ENCODE measurements at places on chromosomes 7 and 10.

DNA sequence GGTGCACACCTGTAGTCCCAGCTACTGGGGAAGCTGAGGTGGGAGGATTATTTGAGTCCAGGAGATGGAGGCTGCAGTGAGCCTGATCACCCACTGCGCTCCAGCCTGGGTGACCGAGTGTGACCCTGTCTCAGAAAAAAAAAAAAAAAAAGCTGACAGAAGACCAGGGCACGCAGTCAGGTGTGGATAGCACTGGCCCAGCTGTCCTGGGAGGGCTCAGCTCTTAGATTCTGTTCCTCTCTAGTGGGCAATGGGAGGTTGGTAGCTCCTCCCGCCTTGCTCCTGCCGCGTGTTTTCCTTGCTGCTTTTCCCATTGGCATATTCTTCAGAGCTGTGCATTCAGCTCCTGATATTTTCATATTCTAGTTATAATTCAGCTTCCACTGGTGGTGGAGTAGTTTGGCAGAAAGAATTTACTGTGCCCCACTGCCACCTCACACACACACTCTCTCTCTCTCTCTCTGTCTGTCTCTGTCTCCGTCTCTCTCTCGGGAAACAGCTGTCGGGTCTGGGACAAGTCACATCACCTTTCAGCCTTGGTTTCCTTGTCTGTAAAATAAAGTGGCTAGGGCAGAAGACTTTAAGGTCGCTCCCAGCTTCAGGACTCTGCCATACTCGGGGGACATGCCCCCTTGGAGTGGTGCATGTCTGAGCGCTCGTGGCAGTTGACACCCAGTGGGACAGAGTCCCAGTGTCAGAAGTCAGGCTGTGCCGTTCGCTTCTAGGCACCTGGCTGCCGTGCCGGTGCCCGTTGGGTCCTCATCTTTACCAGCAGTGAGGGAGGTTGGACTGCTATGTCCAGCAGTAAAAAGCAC lies 25.9 kb upstream of the ANKRD2 start:
- DNase-seq: no peak

DNA sequence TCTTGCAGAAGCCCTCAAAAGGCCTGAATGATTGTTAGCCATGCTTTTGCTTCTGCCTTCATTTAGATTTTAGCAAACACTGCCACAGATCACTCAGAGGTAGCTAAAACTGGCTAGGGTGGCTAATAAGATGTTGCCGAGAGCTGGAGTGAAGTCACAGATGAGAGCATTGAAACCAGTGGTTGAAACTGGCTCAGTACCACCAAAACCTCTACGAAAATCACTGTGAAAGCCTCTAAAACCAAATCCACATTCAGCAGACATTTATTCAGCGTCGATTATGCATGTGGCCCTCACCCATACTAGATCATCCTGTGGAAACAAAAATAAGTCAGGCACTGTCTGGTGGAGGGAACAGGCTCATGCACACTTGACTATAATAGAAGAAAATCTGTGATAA lies 50.8 kb downstream of the PIK3CG start:
- DNase-seq: no peak

GRCh38 chr7:66150471-66150870 lies 35.8 kb downstream of the CRCP start:
- no peak for DNase-seq

DNA sequence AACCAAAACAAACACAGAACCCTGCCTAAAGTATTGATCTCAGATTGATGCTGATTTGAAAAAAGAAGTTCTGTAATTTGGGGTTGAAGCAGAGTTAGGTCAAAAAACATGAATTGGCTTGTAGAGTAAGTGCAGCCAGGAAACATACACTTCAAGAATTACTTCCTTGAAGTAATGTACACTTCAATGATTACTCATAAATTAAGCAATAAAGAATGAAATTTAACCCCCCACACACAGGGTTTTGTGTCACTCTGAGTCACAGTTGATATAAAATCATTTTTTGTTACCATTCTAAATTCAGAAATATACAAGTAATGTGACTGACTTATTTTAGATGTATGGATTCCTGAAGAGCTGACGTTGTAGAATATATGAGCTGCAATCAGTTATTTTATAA lies 622.2 kb downstream of the POM121L12 start:
- DNase-seq: no peak

DNA sequence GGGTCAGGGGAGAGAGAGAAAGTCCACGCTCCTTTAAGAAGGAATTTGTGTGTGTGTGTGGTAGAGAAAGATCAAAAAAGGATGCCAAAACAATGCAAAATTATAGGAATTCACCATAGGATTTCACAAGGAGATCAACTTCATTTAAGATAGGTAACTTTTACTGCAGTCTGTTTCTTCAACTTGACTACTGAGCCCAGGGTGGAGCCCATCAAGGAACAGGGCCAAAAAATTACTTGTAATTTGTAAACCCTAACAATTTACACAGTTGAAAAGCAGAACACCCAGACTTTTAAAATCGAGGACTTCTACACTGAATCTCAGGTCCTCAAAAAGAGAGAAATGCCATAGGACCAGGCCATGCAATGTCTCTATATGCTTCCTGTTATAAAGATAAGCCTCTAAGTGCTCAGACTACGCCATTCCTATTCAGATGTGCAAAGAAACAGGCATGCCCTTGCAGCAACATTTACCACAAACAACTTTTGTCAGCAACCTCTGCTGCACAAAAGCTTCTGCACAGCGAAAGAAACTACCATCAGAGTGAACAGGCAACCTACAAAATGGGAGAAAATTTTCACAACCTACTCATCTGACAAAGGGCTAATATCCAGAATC lies 10.6 kb upstream of the GIMAP4 start:
- no peak for DNase-seq

GRCh38 chr7:27113991-27114769 lies 11.7 kb upstream of the HOXA2 start:
- DNase-seq: no peak

GRCh38 chr7:10122551-10123100 lies 851.0 kb upstream of the PHF14 start:
- no peak for DNase-seq

GRCh38 chr10:72158176-72158575 lies 57.6 kb upstream of the ANAPC16 start:
- DNase-seq: no peak

- no peak for DNase-seq
Measured at GRCh38 chr7:106979551-106980357, 64.8 kb upstream of the PRKAR2B start.

GRCh38 chr10:128086003-128086863 lies 40.0 kb downstream of the MKI67 start:
- no peak for DNase-seq

DNA sequence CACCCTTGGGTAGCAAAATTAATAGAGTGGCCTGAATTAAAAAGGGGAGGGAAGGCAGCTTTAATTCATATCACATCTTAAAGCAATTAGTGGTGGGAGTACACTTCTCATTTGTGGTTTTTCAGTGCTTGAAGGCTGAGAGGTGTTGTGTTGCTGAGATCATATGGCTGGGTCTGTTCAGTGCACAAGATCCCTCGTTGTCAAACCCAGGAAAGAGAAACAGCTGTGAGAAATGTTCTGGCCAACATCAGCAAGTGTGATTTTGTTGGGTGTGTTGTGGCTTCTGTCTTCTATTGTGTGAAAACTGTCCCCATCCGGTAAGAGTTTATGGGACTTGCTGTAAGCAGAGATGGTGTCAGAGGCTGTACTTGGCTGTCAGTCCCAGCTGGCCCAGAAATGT lies 197.9 kb upstream of the BMPER start:
- DNase-seq: no peak

- DNase-seq: no peak
Measured at GRCh38 chr7:95405208-95405607, 9.0 kb upstream of the PON3 start.

GRCh38 chr10:22570234-22570633 lies 144.1 kb downstream of the PIP4K2A start:
- DNase-seq: no peak

GRCh38 chr10:54060572-54060971 lies 740.5 kb downstream of the PCDH15 start:
- no peak for DNase-seq

GRCh38 chr10:8301831-8302230 lies 247.3 kb downstream of the GATA3 start:
- no peak for DNase-seq

GRCh38 chr7:120916121-120916520 lies 34.5 kb upstream of the ING3 start:
- DNase-seq: no peak

DNA sequence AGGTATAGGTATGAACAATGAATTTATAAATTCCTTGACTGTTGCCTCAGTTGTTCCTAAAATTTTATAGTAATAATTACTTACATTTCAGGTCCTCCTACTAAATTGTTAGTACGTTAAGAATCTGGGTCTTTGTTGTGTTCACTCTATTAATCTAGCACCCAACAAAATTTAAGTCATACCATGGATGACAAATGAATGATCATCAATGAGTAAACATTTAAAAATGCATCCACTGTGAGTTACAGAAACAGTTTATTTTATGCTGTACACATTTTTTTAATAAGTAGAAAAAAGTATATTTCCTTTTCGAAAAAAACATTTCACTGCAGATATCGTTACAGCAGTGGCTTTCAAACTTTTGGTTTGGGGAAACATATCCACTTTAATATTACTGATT lies 265.2 kb downstream of the PCLO start:
- DNase-seq: no peak

DNA sequence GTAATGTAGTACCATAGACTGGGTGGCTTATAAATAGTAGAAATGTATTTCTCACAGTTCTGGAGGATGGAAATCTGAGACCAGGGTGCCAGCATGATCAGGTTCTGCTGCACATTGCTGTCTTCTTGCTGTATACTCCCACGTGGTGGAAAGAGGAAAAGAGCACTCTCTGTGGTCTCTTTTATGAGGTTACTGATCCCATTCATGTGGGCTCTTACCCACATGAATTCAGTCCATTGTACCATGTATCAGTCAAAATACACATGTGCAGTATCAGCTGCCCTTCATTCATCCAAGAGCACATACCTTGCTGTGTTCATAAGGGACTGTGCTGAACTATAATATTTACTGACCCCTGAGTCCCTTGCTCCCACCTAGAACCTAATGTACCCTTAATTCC lies 17.1 kb downstream of the PNLIPRP2 start:
- DNase-seq: no peak

GRCh38 chr10:84054743-84055142 lies 84.6 kb upstream of the GHITM start:
- no peak for DNase-seq

DNA sequence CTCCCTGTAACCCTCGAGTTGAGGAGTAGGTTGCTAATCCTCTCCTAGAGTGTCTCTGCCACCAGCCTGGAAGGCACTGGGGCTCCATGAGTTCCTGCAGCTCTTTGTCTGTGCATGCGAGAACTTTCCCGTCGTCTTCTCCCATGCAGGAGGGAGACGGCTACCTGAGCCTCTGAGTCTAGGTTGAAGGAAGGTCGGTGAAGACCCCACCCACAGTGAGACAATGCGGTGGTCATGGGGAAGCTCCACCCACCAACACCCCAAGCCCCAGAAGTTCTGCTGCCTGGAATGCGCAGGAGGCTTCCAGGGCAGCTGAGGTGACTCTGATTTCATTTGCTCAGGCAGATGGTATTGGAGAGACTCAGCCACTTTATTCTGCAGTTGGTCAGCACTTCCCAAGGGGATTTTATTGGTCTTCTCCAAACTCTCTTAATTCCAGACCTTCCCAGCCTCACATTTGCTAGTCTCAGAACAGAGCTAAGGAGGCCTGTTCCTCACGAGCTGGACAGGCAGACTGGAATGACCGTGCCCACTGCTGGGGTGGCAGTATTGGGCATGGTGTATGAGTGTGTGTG lies 36.5 kb downstream of the PTPRE start:
- DNase-seq: no peak

GRCh38 chr7:47751043-47751442 lies 169.1 kb upstream of the TNS3 start:
- DNase-seq: no peak

- DNase-seq: no peak
Measured at GRCh38 chr10:58177362-58177947, 90.2 kb downstream of the IPMK start.

DNA sequence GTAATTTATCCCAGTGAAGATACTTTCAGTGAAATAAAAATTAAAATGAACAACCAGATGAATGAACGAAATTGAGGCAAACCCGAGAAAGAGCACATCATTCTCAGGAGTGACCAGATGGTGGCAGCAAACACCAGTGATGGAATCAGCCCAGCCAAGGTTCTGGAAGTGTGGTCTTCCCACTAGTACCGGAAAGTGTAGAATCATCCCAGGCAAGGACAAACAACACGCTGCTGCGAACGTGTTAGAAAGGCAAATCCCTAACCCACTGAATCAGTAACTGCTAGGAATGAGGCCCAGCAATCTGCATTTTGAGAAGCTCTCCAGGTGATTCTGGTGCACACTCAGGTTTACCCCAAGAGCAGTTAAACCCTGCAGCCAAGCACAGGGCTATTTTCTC lies 15.5 kb upstream of the SLC18A3 start:
- DNase-seq: peak; percentile 38

- DNase-seq: peak; percentile 40
Measured at GRCh38 chr10:15585303-15585715, 134.4 kb downstream of the ITGA8 start.

- DNase-seq: no peak
Measured at GRCh38 chr7:131667699-131668098, 111.3 kb upstream of the PODXL start.

DNA sequence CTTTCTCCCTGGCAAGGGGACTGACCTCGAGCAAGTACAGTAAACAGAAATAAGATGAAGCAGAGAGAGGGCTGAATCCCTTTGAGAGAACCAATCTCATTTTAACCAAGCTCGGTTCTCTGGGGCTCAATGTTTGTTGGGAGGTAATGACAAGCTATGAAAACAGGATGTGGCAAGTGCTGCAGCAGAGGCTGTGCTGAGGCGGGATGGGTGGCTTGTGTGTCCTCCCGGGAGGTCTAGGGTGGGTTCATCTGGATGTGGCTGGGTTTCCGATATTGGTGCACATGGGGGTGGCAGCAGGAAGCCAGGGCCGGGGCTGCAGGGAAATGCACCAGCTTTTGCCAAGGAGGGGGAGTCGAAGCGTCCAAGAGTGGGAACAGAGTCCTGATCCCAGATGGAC lies 84.5 kb downstream of the AOAH start:
- peak; percentile 43 for DNase-seq

DNA sequence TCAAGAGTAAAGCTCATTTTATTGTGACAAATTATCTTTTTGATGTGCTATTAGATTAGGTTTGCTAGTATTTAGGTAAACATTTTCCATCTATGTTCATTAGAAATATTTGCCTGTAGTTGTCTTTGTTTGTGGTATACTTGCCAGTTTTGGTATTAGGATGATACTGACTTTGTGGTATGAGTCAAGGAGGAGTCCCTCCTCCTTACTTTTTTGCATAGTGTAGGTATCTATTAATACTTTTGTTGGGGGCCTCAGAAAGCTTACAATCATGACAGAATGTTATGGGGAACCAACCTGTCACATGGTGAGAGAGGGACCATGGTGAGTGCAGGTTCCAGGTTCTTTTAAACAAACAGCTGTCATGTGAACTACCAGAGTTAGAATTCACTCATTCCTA lies 102.1 kb downstream of the ZWINT start:
- DNase-seq: no peak

- DNase-seq: no peak
Measured at GRCh38 chr7:127794551-127794950, 142.6 kb downstream of the SND1 start.

Measured in stimulated activated naive CD8-positive, alpha-beta T cell treated with anti-CD3 and anti-CD28 coated beads, Interleukin-15, Interleukin-2, amounts not matched to agents 100 U/mL and 50 U/mL, for 24 hours (primary cell).